ENCODE measurements at places on chromosomes 2 and 18. TPM values are rescaled to one million over a fixed set of nuclear protein-coding genes. Genes with fewer than 3 reads are reported as not detected.

The LOXHD1 gene
- not detected for total RNA-seq

The REG1B gene
- not detected for total RNA-seq

DNA sequence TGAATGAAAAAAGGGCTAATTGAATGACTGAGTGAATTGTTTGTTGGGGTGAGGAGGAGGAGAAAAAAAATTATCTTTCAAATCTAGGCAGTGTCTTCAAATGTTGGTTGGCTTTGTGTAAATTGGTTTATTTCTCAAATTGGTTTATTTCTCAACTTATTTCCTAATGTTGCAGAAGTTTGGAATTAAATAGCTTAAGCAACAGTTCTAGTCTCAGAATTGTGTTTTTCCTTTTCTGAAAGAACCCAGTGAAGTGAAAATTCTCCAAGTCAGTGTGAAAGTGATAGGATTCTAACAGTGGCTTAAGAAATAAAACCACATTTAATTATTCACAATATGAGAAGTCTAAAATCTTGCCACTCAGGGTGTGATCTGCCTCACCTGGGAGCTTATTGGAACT is 54.6 kb upstream of the LYPD6B start:
- no peak overlapping the region for H3K4me3 ChIP-seq
- no peak for DNase-seq

DNA sequence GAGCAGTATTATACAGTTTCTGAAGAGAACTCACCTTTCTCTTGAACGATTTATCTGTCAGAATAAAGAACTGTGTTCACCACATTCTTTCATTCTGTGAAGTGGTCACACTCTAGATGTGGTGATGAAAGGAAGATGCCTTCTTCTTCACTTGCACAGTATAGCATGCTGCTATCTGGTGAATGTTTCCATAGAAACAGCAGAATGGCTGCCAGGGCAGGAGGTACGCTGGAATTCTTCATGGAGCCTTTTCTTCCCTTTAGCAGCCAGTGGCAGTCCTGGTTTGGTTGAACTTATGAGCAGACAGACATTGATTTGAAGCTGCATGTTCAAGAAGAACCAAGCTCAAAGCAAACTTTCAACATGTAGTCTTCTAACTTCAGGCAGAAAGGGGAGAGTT is 1157.9 kb upstream of the LRRTM1 start:
- H3K4me3 ChIP-seq: no peak overlapping the region
- DNase-seq: no peak
- H3K27me3 ChIP-seq: no peaks in the 10 kb centered on the region

DNA sequence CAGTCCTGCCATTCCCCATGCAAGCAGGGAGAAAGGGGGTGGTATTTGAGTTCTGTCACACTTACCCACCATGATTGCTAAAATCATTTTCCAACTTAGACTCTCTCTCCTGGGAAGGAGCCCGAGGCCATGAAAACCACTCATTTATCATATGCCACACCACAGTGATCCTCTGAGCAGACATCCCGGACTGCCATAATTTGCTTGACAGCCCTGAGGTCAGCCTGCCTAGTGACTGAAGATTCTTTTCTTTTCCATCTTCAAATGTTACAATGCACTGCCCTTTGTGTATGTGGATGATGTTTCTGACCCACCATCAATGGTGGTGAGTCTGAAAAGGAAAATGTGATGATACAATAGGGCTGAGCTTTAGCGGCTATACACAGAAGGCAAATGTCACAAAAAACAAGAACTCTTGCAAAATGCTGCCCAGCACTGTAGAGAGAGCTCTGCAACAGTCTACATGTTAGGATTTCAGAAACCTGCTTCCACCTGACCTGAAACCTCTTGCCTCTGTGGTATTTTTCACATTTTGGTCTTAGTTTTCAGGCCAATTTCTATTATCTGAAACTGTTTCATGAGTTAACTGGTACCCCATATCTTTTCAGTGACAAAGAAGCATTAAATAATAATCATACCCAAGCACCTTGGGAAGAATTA is 272.8 kb downstream of the ZNF385B start:
- no peak overlapping the region for H3K27ac ChIP-seq

All from osteoblast (primary cell).